ENCODE measurements at places on chromosomes 3 and 15.

- no peak for DNase-seq
Observed at GRCh38 chr3:133292296-133292695, 107.6 kb upstream of the BFSP2 start.

DNA sequence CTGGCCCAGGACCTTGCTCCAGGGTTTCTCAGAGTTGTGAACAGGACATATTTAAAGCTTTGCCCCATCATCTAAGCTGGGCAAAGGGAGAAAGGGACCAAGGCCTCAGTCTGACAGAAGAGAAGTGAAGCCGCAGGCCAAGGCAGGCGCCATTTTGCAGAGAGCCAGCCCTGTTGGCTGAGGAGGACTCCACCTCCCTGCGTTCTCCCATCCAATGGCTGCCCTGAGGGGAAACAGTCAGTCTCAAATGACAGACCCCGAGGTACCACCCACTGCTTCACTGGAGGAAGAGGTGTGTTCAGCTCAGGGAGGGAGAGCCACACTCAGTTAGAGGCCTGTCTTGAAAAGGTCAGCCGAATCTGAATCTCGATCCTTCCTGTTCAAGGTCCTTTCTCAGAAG lies 86.1 kb downstream of the ADAMTS17 start:
- no peak for DNase-seq

DNA sequence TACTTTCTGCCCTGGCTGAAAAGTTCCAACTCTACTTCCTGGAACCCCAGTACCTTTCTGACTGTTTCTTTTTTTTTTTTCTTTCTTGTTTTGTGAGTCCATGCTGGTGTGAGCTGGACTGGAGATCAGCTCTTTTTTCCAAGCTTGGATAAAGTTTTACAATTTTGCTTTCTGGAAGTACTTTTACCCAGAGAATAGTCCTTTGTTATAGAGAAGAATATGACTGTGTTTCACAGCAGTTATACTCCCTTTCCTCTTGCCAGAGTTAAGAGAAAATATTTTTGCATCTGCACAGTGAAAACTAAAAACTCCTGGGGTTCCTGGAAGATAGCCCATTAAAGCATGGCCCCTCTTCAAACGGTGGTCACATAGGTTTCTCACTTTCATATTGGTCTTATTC lies 1100.6 kb downstream of the OTOL1 start:
- DNase-seq = no peak

DNA sequence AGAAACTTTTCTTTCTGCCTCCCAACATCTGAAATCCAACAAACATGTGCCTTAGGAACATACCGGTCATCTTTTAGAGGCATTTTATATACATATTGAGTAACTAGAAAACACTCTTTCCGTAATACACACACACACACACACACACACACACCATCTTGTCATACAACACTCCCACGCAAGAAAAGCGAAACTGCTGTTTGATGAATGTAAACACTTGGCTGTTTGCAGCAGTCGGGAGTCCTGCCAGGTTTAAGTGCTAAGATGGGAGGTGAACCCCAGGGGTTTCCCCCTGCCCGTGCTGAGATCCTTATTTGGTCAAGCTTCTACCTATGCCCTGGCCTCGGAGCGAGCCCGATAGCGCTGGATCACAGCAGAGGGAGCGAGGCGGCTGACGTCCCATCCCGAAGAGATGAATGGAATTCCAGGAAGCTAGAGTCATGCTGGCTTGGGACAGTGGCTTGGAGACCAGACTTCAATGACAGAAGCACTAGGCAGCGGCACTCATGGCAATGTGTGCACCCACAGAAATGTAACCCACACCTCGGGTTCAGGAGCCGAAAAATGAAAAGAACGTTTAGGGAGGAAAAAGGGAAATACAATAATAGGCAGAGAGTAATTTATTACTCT lies 1.3 kb upstream of the THBS1 start:
- no peak for DNase-seq

- DNase-seq = no peak
Observed at GRCh38 chr3:61685755-61686154, 124.4 kb downstream of the PTPRG start.

DNA sequence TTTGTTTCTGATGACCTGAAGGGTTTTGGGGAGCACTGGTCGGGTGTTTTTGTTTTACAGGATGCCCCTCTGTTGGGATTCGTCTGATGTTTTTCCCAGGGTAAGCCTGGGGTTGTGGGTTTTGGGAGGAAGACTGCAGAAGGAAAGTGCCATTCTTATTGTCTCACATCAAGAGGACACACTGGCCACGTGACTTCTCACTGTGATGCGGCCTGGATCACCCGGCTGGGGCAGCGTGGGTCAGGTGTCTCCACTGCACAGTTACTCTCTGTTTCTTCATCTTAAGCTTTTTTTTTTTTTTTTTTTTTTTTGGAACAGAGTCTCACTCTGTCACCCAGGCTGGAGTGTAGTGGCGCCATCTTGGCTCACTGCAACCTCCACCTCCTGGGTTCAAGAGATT lies 120.5 kb downstream of the TMEM266 start:
- no peak for DNase-seq

GRCh38 chr3:42052484-42053351 lies 38.4 kb upstream of the TRAK1 start:
- no peak for DNase-seq

- no peak for DNase-seq
Observed at GRCh38 chr3:174198199-174198598, 660.9 kb upstream of the NAALADL2 start.

GRCh38 chr3:195714380-195715011 lies 6.3 kb upstream of the MUC20 start:
- DNase-seq = no peak

DNA sequence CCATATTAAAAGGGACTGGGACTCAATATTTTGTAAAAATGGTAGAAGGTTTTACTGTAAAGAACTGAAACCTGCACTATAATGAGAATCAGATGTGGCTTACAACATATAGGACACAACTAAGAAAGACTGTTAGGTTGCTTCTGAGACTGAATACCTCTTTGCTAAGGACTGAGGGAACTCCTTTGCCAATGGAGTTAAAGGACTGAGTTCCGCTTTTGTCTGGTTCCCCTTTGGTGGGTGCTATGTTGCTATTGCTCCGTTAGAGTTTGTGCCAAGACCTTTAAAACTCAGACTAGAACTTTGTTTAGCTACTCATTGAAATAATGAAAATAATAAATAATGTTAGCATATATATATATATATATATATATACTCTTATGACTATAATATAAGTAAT lies 147.8 kb upstream of the KCNMB2 start:
- no peak for DNase-seq

- DNase-seq = no peak
Observed at GRCh38 chr3:44987332-44987731, 11.3 kb downstream of the EXOSC7 start.

DNA sequence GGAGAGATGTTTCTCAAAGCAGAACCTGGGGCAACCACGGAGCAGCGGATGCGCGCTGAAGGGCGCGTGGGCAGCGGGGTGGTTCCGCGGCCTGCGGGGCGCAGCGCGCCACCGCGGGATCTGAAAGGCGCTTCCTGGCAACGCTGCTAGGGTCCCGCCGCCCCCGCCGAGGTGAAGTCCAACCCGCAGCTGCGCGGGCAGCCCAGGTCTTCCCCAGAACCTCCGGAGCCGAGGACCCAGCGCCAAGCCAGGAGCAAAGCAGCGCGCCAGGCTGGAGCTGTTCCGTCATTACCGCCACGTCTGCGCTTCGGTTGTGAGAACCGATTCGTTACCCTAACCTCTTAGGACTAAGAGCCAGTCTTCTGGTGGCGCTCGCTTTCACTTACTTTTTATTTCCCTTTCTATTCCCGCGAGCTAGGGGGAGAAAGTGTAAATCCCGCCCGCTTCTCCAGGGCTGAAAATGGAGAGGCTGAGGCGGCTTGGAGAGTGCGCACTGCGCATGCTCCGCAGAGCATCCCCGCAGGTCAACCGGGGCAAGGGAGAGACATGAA lies 3.2 kb upstream of the GABRG3 start:
- DNase-seq = no peak

GRCh38 chr15:80636675-80637074 lies 58.4 kb upstream of the ABHD17C start:
- DNase-seq = no peak

GRCh38 chr3:157404381-157404780 lies 32.3 kb upstream of the PTX3 start:
- DNase-seq = no peak

- no peak for DNase-seq
Observed at GRCh38 chr3:153442799-153443487, 280.9 kb downstream of the RAP2B start.

DNA sequence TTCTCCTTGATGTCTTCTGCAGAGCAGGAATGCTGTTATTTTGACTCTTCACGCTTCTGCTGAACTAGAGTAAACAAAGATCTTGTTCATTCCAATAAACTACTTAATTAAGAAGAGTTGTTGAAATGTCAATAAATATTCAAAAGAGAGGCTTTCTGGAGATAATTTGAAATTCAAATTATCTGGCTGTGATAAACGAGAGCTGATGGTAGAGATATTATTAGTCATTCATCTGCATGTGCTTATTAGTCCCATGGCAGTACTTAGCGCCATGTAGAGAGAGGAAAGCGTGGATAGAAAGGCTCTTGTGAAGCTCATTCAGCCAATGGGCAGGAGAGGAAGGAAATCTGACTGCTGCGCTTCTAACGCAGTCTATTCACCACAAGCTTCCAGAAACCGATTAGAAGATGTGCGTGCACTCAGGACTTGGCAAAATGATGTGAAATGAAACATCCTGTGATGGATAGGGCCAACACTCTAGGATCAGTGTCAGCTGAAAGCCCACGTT lies 251.1 kb downstream of the GABRB3 start:
- DNase-seq = no peak

- no peak for DNase-seq
Observed at GRCh38 chr15:88223084-88223483, 33.5 kb downstream of the NTRK3 start.

GRCh38 chr3:179265875-179266274 lies 15.0 kb upstream of the KCNMB3 start:
- DNase-seq = no peak

- no peak for DNase-seq
Observed at GRCh38 chr3:37544869-37545352, 316.8 kb upstream of the CTDSPL start.

GRCh38 chr3:49600781-49601180 lies 46.5 kb downstream of the BSN start:
- DNase-seq = no peak

DNA sequence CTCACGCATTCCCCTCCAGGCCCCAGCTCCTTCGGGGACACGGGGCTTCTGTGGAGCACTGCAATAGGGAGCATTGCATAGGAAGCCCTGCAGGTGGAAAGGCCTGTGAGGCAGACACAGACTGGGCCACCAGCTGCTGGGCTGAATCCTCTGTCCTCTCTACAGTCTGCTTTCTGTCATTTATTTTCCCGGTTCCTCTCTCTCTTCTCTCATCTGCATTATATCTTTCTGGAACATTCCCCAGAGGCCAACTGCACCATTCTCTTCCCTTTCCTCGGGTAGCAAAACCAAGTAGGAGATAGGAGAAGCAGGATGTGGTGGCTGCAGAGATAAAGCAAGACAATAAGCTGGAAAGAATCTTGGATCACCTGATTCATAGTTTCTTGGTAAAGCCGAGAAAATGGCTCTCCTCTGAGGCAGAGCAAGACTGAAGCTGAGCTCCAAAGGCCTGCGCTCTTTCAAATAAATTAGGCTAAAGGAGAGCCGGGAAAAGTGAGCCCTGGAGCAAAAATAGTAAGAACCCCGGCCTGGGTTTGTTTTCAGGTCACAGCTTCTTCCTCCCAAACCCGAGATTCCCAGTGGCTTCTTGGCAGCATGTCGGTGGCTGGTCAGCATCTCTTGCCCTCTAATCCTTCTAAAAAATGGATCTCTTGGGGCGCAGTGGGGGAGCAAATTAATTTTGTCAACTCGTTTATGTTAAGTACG lies 5.3 kb downstream of the TM4SF4 start:
- DNase-seq = no peak

DNA sequence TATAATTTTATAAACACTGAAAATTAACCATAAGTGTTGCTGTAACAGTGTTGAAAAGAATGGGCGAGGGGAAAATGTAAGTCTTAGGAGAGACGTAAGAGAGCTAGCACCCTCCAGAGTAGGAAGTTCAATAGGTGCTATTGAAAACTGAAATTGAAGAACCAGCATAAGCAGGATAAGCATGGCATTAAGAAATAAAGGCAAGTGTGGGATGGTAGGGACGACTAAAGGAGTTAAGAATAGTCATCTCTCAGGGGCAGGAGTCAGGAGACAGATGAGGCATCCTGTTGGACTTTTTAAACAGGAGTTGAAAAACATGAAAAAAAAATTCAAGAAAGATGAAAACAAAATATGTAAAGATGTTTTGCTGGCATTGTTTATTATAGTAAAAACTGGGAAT lies 43.5 kb downstream of the ABHD2 start:
- DNase-seq = no peak

DNA sequence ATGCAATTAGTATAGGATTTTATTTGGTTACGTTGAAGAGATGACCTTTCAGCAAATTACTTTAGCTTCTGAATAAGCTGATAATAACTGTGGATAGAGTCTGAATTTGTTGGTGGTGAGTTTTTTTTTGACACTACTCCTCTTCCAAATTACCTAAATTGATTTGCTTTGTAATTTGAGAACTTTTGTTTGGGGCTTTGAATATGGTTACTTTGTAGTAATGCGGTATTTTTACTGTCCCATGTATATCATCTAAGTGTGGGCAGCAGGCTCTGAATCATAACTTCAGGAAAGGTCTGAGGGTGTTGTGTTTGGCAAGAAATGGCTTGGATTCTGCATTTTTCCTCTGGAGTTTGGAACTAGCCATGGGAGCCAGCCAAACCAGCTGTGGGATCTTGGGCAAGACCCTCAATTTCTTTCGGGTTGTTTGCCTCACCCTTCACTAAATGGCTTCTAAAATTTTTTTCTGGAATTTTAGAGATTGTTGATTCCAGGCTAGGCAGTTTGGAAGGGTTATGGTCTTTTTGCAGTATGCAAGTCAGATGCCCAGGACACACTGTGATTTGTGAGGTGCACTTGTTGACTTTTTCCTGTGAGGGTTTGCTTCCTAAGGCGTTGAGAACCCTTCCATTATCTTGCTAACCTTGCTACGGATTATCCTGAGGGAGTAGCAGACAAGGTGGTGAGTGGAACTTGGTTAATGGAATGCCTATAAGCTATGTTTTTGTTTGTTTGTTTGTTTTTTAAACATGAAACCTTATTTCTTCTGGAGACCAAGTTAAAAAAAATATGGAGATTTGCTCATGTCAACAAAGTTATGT lies 10.4 kb downstream of the PTPRG start:
- DNase-seq = no peak

DNA sequence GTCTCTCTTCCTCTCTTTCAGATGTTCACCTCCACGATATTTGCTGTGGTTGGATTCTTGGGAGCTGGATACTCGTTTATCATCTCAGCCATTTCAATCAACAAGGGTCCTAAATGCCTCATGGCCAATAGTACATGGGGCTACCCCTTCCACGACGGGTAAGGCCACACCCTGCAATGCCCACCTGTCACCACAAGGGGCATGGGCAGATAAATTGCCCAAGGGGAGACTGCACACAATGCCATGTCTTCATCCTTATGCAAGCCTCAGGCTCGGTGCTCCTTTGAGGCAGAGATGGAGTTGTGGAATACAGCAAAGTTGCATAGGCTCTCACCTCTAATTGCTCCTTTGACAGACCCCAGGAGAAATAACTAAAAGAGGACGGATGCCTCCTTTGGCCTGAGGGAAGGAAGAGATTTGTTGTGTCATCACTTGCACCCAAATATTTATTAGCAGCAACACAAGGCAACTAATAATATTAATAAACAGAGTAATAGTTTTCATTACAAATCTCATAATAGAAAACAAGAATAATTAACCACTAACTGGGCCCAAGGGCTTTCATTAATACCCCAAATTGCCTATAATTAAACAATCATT lies 13.2 kb downstream of the TM4SF4 start:
- no peak for DNase-seq

GRCh38 chr15:34802371-34802770 lies 7.0 kb upstream of the ACTC1 start:
- no peak for DNase-seq
